Foreskin melanocyte (primary cell): ENCODE measurements at places on chromosomes 6 and 20.
A peak's percentile ranks its signal among the peaks of the same experiment; 100 is the strongest.

DNA sequence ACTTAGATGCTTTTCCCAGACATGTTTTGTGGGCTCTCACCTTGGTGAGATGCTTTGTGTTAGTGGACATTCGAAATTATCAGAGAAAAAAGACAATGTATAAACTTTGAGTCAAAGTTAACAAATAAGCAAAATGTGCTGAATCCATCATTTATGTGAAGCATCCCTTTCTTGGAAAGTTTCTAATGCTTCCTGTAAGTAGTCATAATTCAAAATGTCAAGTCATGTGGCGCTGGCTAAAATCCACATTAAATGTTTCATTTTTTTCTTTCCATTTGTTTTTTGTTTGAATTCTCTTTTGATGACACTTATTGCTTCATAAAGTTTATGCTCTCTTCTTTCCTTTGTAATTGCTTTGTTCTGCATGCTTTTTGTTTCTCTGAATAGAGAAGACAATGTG lies 107.2 kb upstream of the CENPW start:
- DNase-seq, result peak; percentile 13

DNA sequence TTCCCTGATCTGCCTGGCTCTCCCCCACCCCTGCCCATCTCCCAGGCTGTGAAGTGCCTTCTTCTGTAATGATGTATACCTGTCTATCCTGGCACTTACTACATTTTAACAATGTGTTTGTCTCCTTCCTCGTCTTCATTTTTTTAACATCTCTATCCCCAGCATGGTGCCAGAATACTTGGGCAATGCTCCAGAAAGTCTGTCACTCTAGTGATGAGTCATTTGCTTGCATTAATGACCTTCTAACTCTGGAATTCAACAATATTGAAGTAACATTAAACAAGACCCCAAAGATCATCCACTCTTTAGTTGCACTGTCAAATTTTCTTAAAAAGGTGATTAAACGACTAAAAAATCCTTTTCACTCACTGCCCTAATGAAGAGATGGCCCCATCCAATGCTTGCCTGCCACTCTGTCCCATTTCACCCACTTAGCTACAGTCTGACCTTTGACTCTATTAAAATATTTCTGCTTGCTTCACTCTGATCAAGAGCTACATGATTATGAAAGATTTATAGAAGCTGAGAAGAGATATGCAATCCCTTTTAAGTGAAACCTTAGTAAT lies 7.7 kb upstream of the KLHL31 start:
- DNase-seq, result peak; percentile 45

DNA sequence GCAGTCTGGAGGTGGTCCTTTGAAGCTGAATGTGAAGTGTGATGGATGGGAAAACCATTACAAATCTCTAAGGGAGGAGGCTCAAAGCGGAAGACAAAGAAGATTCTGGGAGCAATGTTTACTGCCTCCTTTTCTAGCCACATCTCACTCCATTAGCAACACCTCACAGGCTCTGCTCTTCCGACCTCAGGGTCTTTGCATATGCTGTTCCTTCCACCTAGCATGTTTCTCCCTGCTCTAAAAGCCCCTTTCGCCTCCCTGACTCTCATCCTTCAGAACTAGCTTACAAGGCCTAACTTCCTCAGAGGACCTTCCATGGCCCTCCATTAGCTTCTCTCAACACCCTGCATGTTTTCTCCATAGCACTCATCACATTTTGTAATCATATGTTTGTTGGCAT lies 4.6 kb upstream of the TCP11 start:
- no peak for DNase-seq

DNA sequence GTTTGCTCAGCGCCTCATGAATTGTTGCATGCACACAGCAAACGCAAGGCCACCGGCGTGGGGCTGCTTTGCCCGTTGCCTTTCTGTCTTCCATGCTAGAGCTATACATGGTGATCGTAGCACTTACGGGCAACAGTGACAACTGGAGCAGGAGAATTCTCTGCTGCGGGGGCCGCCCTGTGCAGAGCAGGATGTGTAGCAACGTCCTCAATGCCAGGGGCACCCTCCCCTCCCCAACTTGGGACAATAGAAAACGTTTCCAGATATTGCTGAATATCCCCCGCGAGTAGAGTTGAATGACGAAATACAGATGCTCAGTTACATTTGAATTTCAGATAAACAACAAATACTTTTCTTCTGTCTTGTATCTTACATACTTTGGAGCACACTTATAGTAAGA lies 198.7 kb downstream of the TFAP2C start:
- DNase-seq, result no peak

DNA sequence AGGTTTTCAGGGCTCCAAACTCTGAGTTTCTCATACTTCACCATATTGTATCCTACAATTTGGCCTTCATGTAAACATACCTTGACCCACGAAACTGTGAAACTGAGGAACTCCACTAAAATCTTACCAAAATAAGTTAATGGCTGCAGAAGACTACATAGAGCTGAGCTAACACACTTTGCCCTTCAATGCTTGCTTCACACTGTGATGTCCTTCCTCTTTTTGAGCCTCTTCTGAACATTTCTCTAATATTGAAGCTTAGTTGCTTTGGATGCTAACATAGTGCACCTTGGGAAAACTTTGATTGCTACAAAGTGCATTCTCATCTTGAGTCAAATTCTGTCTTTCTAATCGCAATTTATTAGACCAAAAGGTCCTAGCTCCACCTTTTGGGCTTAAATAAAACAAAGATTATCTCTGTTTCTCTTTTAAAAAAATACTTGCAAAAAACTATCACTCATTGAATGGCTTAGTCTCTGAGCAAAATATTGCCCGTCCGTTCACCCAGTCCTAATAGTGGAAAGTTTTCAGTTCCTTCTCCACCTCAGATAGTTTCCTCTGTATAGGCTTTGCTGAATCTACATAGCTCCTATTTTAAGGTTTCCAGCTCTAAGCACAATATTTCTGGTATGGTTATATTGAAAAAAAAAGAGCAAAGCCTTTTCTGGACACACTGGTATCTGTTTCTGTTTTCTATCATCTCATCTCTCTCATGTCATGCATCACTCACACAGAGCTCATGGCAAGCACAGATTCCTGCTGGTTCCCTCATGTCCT lies 494.6 kb downstream of the RFPL4B start:
- no peak for DNase-seq

DNA sequence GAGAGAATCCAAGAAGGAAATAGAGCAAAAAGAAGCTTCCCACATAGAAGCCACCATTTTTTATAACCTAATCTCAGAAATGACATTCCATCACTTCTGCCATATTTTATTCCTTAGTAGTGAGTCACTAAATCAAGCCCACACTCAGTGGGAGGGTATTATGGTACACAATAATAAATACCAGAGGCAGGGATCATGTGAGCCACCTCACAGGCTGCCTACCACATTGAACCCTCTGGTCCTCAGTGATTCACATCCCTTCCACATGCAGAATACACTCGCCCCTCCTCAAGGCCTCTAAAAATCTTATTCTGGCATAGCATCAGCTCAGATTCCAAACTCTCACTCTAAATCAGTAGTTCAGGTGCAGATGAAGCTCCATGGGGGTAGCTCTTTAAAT lies 49.4 kb downstream of the TMC2 start:
- peak; percentile 57 for DNase-seq

- no peak for DNase-seq
Observed at GRCh38 chr6:3500262-3501014, 43.6 kb upstream of the SLC22A23 start.

DNA sequence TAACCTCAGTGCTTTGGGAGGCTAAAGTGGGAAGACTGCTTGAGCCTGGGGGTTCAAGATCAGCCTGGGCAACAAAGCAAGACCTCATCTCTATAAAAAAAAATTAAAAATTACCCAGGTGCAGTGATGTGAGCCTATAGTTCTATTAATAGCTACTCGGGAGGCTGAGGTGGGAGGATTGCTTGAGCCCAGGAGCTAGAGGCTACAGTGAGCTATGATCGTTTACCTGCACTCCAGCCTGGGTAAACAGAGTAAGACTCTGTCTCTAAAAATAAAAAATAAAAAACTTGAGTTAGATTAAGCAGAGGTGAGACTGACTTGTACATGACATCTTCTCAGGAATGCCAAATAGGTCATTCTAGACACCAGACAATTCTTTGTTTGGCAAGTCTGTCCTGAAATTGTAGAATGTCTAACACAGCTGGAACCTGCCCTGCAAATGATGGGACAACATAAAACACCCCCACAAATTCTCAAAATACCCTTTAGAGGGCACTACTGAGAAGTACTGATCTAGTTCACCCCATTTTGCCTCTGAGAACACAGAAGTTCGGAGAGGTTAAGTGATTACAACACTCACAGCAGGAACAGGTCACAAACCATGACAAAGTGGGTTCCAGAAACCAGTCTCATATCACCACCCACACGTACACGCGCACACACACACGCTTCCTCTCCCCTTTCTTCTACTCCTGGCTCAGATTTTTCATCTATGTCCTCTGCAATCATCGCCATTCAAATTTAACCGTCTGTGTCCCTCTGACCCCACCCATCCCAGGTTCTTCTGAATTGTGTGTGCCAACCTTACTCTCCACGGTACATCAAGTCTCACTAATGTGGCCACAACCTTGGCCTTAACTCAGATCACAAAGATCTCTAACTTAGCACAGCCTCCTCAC lies 38.3 kb downstream of the ARHGAP18 start:
- no peak for DNase-seq

- DNase-seq, result no peak
Observed at GRCh38 chr6:142531727-142532126, 229.9 kb downstream of the ADGRG6 start.

GRCh38 chr6:138769102-138769676 lies 4.4 kb upstream of the CCDC28A start:
- no peak for DNase-seq

GRCh38 chr6:123352279-123352678 lies 284.5 kb downstream of the TRDN start:
- no peak for DNase-seq

DNA sequence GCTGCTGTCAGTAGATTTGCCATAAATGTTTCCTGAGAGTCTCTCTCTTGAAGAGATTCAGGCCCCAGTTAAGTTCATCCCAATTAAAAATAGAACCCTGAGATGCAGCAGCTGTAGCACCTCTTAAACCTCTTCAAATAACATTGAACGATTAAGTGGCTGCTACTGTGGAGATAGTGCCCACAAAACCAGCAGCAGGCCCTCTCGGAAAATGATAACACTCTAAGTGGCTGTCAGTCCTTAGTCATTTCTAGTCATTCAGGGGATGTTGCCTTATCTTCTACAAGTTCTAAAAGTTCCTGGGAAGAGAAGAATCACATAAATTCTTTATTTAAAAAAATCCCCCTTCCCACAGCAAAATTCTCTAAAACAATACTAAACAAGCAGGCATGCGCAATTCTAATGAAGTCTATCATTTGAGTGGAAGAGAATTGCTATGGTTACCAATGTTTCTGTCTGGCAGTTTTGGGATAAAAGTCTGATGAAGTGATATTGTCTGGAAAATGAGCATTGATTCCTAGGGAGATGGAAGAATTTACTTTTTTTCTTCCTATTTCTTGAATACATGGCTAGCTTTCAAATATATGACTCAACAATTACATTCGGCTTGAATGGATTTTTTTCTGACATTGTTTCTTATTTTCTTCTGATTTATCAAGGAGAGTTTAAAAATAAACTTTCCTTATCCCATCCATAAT lies 131.9 kb downstream of the TRMT11 start:
- no peak for DNase-seq

- no peak for DNase-seq
Observed at GRCh38 chr20:14883324-14883723, 545.9 kb upstream of the FLRT3 start.

GRCh38 chr6:30100585-30101443 lies 12.1 kb downstream of the TRIM31 start:
- DNase-seq, result no peak

- peak; percentile 70 for DNase-seq
Observed at GRCh38 chr6:46191961-46192360, 21.2 kb upstream of the ENPP5 start.

DNA sequence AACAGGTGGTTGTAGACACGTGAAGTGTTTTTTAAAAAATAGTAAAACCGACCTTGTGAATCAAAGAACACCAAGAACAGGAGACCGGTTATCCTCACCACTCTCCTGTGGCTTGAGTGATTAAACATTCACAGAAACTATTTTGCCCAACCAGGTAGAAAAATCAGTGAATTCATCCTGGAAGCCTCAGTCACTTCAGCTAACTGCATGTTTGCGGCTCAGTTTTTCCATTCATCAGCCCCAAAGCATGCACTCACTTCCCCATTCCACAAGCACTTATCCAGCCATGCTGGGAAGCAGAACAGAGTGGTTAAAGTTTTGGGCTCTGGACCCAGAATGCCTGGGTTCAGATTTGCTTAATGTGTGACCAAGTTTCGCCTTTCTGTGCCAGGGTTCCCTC lies 2.4 kb downstream of the LRRN4 start:
- no peak for DNase-seq

DNA sequence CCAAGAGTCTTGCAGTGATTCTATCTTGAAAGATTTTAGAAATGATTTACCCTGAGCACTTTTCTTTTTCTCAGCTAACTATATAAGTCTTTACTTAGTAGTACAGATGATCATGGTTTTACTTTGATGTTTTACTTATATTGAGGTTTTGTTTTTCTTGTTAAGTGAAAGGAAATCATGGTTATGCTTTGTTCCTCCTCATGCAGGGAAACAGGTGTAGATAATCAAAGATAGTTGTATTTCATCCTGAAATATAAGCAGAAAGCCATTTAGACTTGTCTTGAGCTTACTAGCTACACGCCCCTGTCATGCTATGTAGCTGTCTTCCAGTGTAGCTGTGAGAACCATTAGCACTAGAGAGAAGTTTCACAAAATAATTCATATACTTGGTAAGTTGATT lies 113.9 kb downstream of the HIVEP1 start:
- DNase-seq, result no peak

GRCh38 chr6:156719395-156719719 lies 57.8 kb upstream of the ARID1B start:
- no peak for DNase-seq

DNA sequence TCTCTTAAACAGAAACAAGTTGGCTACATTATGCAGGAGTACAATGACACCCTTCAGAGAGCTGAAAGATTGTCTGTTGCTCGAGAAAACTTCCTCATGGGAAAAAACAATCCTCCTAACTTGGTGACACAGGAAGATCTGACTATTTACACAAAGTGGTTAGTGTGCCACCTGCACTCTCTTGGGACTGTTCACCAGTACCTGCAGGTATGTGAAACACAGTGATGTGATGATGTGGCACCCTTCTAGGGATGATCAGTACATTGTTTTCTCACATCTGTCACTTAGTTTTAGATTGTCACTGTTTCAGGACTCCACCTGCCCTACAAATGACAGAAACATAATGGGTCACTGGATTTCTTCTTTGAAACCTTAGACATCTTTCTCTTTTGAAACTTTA lies 101.8 kb downstream of the CEP57L1 start:
- DNase-seq, result no peak

GRCh38 chr6:80163754-80164187 lies 57.3 kb downstream of the BCKDHB start:
- DNase-seq, result no peak

GRCh38 chr20:46934746-46935287 lies 40.2 kb downstream of the EYA2 start:
- no peak for DNase-seq
